ENCODE measurements at places on chromosomes 3 and 15. TPM values are rescaled to one million over a fixed set of nuclear protein-coding genes. Genes with fewer than 3 reads are reported as not detected.

GABRA5 gene
- total RNA-seq = not detected

- peaks cover 3% of the 10 kb centered on the region for H3K27me3 ChIP-seq
- H3K4me3 ChIP-seq = no peak overlapping the region
- no peaks in the 10 kb centered on the region for H3K36me3 ChIP-seq
- peaks cover 8% of the 10 kb centered on the region for H3K4me1 ChIP-seq
- H3K27ac ChIP-seq = no peak overlapping the region
- DNase-seq = no peak
Observed at GRCh38 chr3:23996095-23996524, 51.0 kb downstream of the NR1D2 start.

DNA sequence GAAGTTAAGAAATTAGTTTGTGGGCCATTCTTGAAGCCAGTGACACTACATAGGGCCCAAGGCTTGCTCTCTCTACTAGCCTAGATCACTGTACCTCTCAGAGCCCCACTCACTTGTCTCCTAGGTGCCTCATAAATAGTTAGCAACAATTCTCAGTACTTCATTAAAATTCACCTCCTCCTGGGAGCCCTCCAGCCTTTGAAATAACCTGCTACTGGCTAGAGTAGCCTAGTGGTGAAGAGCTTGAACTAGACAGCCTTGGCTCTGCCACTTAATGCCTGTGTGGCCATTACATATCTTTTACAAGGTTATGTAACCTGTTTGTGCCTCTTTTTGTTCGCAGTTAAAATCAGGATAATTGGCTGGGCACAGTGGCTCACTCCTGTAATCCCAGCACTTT is 89.3 kb downstream of the UBE2E2 start:
- no peak overlapping the region for H3K4me3 ChIP-seq
- no peaks in the 10 kb centered on the region for H3K27me3 ChIP-seq
- H3K4me1 ChIP-seq = no peaks in the 10 kb centered on the region
- DNase-seq = no peak

DNA sequence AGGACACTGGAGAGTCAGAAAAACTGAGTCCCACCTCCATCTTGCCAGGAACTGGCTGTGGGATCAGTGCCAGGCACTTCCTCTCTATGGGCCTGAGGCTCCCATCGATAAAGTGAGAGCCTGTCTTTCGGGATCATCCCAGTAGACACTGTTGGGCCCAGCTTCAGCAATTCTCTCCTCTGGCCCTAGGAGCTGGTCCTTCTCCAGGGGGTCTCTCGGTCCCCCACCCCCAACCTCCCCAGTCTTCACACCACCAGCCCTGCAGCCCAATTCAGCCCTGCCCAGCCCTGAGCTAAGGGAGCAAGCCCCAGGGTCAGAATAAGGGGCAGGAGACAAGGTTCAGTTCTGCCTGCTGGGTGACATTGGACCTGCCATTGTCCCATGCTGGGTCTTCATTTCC is 4.5 kb upstream of the LCTL start:
- no peaks in the 10 kb centered on the region for H3K36me3 ChIP-seq
- peaks cover 2% of the 10 kb centered on the region for H3K27me3 ChIP-seq
- no peak for DNase-seq
- H3K4me1 ChIP-seq = peaks cover 13% of the 10 kb centered on the region
- H3K4me3 ChIP-seq = no peak overlapping the region
